ENCODE measurements at places on chromosomes 6 and 20. TPM values are rescaled to one million over a fixed set of nuclear protein-coding genes. Genes with fewer than 3 reads are reported as not detected.

GRCh38 chr6:30321692-30322388 lies 4.9 kb upstream of the TRIM39 start:
- H3K36me3 ChIP-seq: peaks cover 4% of the 10 kb centered on the region
- H3K4me1 ChIP-seq: peaks cover 28% of the 10 kb centered on the region
- no peaks in the 10 kb centered on the region for H3K27me3 ChIP-seq
- peak overlapping the region; percentile 56 for H3K27ac ChIP-seq
- peak overlapping the region; percentile 8 for H3K4me3 ChIP-seq

DNA sequence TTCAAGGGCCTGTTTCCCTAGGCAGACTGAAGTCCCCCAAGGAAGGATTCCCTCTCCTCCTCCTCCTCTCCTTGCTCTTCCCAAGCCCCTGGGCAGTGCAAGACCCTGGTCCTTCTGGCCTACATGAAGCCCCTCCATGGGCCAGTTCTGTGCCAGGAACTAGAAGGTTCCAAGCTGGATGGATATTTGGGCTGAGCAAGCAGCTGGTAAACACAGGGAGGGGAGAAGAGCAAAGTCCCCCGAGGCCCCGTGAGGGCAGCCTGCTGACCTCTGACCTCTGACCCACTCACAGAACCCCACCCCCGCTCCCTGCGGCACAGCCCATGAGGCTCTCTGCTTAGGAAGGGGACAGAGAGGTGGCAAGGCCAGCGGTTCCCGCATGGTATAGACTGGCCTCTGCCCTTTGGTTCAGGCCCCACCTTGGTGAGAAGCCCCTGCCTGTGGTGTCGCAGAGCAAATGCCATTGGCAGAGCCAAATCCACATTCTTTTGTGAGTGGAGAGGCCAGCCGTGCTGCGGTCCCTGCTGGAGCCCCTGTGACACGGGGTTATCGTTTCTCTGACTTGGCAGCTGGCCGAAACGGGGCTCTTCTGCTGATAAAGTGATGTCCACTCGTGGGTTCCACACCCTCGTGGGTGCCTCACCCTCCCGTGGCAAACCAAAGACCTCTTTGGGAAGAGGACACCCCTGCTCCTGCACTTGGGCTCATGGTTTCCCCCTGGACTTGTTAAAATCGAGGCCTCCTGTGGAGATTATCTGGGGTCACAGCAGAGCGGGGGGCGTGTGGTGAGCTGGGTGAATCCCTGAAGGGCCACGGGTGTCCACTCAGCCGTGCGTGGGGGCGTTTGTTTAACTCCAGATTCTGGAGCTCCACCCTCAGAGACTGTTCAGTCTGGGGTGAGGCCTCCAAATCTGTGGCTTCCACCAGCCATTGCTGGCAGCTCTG lies 2.1 kb upstream of the CHRNA4 start:
- no peak overlapping the region for H3K4me3 ChIP-seq
- H3K36me3 ChIP-seq: no peaks in the 10 kb centered on the region
- H3K27ac ChIP-seq: no peak overlapping the region
- H3K27me3 ChIP-seq: peaks cover 8% of the 10 kb centered on the region
- no peak for DNase-seq

DNA sequence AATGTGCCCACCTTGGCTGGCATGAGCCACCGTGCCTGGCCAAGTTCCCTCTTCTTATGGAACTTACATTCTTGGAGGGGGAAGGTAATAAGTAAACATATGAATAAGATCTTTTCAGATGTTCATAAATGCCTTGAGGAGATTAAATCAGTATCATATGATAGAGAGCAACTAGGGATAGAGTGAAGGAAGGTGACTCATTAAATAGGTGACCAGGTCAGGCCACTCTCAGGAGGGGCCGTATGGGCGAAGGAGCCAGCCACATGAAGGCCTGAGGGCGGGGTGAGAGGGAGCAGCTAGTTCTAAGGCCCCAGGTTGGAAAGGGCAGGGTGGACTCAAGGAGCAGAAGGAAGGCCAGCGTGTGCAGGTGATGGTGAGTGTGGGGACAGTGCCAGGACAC lies 91.1 kb downstream of the UST start:
- no peaks in the 10 kb centered on the region for H3K36me3 ChIP-seq
- H3K4me1 ChIP-seq: peaks cover 19% of the 10 kb centered on the region
- H3K4me3 ChIP-seq: no peak overlapping the region
- H3K27ac ChIP-seq: no peak overlapping the region

DNA sequence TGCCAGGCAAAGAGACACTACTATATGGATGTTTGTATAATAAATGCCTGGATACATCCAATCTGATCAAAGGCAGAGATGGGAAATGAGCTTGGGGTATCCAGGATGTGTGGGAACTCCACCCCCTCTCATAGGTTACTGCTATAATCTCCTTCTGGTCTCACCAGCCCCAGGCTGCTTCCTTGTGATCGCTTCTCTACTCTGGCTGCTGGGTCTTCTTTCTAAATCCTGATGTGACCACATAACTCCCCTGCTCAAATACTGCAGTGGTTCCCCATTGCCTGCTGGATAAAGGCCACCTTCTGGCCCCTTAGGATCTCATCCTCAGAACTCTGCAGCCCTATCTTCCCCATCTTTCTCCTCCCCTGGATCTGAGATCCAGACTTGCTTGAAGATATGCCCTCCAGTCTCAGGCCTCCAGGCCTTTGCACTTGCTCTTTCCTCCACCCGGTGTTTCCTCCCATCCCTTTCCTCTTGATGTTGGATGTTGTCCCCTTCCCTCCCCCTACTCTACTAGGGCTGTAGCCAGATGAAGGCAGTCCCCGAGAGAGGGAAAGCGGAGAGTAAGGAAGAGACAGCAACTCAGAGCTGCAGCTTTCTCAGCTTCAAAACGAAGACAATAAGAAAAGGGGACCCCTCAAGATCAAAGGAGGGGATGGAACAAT lies 828 bp upstream of the XKR7 start:
- no peaks in the 10 kb centered on the region for H3K36me3 ChIP-seq
- DNase-seq: no peak
- H3K27ac ChIP-seq: no peak overlapping the region

DNA sequence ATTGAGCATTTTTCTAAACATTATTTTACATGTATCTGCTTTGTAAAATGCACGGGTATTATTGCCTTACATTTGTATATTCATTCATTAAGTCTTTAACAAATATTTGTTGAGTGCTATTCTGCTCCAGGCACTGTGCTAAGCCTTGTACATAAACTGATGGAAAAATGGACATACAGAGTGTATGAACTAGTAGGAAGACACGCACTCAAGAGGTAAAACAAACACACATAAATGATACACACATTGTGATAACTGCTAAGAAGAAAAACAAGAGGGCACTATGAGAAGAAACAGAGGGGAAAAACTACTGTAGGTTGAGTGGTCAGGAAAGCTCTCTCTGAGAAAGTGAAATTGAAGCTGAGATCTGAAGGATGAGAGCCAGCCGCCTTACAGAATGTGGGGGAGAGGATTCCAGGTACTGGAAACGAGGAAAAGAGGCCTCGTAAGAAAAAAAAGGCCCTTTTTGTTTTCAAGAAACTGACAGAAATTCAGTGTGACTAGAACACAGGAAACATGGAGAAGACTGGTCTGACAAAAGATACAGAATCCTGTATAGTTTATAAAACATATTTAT lies 117.5 kb downstream of the EYA4 start:
- H3K36me3 ChIP-seq: no peaks in the 10 kb centered on the region
- H3K4me1 ChIP-seq: no peaks in the 10 kb centered on the region
- no peak overlapping the region for H3K4me3 ChIP-seq
- H3K27me3 ChIP-seq: no peaks in the 10 kb centered on the region
- DNase-seq: no peak

DNA sequence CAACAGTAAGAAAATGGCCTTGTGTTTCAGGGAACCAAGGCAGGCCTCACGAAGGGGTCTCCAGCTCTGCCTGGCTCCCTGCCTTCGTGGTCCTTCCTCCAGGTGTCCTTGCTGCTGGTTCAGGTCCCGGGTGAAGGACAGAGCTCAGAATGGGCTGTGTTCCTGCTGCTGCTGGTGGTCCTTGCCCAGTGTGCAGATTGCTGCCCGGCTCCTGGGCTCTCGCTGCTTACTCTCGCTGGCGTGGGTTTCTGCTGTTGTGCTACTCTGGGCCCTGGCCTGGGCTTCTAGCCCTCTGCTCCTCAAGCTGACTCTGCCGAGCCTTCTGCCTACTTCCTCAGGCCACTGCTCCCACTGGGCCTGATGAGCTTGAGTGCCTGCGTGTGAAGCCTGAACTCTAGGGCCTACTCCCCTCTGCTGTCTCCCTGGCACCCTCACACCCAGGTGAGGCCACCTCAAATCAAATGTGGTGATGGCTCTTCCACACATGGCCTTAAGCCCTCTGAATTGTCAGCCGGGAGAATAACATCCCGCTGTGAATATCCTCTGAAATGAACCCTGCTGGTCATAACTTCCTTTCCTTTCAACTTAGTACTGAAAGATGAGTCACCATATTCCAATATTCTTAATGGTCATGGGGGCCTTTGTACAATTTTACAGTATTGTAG lies 171.6 kb downstream of the FOXC1 start:
- no peak for DNase-seq
- H3K4me3 ChIP-seq: no peak overlapping the region
- H3K27ac ChIP-seq: no peak overlapping the region
- H3K27me3 ChIP-seq: no peaks in the 10 kb centered on the region
- no peaks in the 10 kb centered on the region for H3K36me3 ChIP-seq

DNA sequence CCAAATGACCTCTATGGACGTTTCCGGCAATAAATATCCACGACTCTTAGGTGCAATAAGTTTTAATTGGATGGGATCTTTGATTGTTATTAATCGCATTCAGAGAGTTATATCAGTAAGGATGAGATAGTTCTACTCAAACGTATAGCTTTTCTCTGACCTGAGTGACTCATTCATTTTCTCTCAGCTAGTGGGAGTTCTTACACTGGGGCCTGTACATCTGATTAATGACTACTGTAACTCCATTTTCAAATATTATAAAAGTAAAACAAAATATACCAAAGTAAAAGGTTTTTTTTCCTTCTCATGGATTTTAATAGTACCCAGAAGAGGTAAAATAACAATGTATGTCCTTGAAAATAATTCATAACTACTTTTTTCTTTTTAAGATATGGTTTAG lies 41.1 kb upstream of the SAMD5 start:
- H3K27ac ChIP-seq: no peak overlapping the region
- no peaks in the 10 kb centered on the region for H3K27me3 ChIP-seq
- no peak overlapping the region for H3K4me3 ChIP-seq
- H3K36me3 ChIP-seq: no peaks in the 10 kb centered on the region
- DNase-seq: no peak

DNA sequence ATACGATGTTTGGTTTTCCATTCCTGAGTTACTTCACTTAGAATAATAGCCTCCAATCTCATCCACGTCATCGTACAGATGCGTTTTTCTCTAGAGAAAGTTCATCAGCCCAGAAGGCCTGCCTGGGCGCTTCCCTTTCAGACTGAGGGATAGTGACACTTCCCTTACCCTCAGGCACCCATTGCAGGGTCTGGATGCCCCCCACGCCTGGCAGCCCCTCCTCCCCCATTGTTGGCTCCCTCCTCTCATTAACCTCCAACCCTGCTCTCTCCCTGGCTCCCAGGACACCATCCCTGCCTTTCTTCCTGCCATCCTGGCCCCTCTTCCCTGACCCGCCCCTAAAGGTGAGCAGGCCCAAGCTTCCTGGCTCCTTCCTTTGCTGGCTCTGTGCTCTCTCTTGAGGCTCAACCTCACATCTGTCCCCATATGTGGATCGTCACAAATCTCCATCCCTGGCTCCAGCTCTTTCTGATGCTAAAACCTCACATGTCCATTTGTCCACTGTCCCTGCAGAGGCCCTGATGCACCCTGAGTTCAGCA lies 145.2 kb downstream of the SYCP2 start:
- H3K4me3 ChIP-seq: no peak overlapping the region
- H3K27me3 ChIP-seq: peaks cover 7% of the 10 kb centered on the region
- DNase-seq: no peak
- no peak overlapping the region for H3K27ac ChIP-seq

DNA sequence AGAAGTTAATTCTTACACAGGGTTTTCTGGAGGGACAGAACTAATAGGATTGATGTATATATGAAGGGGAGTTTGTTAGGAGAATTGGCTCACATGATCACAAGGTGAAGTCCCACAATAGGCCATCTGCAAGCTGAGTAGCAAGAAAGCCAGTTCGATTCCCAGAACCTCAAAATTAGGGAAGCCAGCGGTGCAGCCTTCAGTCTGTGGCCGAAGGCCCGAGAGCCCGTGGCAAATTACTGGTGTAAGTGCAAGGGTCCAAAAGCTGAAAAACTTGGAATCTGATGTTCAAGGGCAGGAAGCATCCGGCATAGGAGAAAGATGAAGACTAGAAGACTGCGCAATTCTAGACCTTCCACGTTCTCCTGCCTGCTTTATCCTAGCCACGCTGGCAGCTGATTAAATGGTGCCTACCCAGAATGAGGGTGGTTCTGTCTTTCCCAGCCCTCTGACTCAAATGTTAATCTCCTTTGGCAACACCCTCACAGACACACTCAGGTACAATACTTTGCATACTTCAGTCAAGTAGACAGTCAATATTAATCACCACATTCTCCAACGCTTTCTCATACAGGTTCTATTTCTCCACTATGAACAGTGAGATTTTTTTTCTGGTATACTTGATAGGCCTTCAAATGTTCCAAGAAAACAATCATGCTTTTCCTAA lies 357.0 kb downstream of the LAMA2 start:
- no peaks in the 10 kb centered on the region for H3K27me3 ChIP-seq
- no peaks in the 10 kb centered on the region for H3K4me1 ChIP-seq
- no peak overlapping the region for H3K27ac ChIP-seq

Gene SIRPD
- total RNA-seq: not detected
